ENCODE measurements at places on chromosomes 12 and 14.

DNA sequence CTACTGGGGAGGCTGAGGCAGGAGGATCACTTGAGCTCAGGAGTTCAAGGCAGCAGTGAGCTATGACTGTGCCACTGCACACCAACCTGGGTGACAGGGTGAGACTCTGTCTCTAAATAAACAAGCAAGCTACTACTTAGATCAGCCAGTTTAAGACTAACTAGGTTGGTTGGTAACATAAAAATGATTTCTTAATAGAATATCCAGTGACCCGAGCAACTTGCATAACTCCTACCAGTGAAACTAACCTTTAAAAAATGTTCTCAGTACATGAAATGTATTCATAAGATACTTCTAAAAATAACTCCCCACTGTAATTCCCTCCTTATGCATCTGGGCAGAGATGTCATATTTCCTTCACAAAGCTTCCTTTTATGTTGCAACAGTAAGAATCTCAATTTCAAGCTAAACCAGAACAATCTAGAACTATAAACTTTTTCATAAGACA lies 15.9 kb downstream of the TAOK3 start:
- no peaks in the 10 kb centered on the region for H3K36me3 ChIP-seq
- peaks cover 9% of the 10 kb centered on the region for H3K4me1 ChIP-seq
- no peak overlapping the region for H3K4me3 ChIP-seq
- no peaks in the 10 kb centered on the region for H3K27me3 ChIP-seq
- peak; percentile 92 for DNase-seq

- H3K4me1 ChIP-seq: no peaks in the 10 kb centered on the region
- no peaks in the 10 kb centered on the region for H3K27me3 ChIP-seq
- no peaks in the 10 kb centered on the region for H3K36me3 ChIP-seq
- no peak for DNase-seq
- H3K4me3 ChIP-seq: no peak overlapping the region
- no peak overlapping the region for H3K27ac ChIP-seq
These were observed 207.0 kb upstream of the GARIN2 start for GRCh38 chr14:66982247-66982646.

DNA sequence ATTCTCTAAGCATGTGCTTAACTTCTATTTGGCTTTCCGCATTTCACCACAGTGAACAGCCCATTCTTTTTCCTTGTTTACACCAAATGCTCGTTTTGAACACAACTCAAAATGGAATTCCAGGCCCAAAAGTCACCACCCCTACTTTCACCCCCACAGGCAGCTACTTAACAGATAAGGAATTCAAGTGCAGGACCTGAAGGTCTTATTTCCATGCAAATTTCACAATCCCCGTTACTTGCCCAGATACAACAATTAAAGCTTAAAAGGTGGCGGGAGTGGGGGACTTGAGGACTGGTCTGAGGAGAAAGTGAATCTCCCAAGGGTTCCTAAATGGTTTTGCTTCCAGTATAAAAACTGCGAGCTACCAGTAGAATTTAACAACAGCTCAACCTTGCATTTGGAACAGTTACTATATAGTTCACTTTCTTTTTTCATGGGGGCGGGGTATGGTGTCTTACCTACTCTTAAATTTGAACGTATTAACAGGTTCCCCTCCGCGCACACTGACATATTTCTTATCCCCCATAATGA lies 3.7 kb downstream of the USP44 start:
- no peaks in the 10 kb centered on the region for H3K36me3 ChIP-seq
- H3K27ac ChIP-seq: peak overlapping the region; percentile 97

- H3K36me3 ChIP-seq: peaks cover 2% of the 10 kb centered on the region
- peaks cover 3% of the 10 kb centered on the region for H3K27me3 ChIP-seq
- peaks cover 6% of the 10 kb centered on the region for H3K4me1 ChIP-seq
- no peak for DNase-seq
- no peak overlapping the region for H3K27ac ChIP-seq
These were observed 72.8 kb downstream of the PITPNM2 start for GRCh38 chr12:123078120-123078465.

DNA sequence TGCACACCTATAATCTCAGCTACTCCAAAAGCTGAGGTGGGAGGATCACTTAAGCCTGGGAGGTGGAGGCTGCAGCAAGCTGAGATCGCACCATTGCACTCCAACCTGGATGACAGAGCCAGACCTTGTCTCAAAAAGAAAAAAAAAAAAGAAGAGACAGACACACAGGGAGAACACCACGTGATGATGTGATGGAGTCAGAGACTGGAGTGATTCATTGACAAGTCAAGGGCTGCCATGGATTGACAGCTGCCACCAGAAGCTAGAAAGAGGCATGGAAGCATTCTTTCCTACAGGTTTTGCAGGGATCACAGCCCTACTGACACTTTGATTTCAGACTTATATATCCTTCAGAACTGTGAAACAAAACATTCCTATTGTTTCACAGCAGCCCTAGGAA lies 3.5 kb upstream of the HCFC2 start:
- H3K4me3 ChIP-seq: no peak overlapping the region
- no peaks in the 10 kb centered on the region for H3K36me3 ChIP-seq
- no peak for DNase-seq
- no peaks in the 10 kb centered on the region for H3K27me3 ChIP-seq
- H3K27ac ChIP-seq: no peak overlapping the region
- peaks cover 6% of the 10 kb centered on the region for H3K4me1 ChIP-seq

GRCh38 chr14:85688006-85688405 lies 158.1 kb downstream of the FLRT2 start:
- peaks cover 2% of the 10 kb centered on the region for H3K4me1 ChIP-seq
- DNase-seq: peak; percentile 31
- no peak overlapping the region for H3K27ac ChIP-seq
- H3K27me3 ChIP-seq: no peaks in the 10 kb centered on the region
- no peaks in the 10 kb centered on the region for H3K36me3 ChIP-seq

DNA sequence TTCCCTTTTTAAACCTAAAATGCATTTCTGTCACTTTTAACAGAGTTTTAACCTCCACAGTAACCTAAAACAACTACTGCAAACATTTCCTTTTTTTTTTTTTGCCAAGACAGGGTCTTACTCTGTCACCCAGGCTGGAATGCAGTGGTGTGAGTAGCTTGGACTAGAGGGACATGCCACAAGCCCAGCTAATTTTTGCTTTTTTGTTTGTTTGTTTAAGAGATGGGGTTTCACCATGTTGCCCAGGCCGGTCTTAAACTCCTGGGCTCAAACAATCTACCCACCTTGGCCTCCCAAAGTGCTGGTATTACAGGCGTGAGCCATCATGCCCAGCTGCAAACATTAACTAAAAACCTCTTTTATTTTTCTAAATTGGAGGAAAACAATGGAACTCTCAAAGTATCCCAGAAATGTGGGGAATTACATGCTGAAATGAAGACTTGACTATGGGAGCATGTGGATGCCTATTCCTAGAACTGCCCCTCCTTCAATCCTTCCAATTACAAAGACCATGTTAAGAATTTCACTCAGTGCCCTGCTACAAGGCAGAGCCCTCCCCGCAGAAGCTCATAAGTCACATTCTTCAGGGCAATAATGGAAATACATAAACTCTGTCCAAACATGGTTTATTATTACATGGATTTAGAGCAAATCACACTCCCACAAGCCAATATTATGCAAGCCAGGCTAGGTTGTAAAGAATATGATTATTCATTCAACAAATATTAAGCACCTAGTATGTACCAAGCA lies 66.9 kb downstream of the C12orf56 start:
- H3K27ac ChIP-seq: no peak overlapping the region
- peaks cover 13% of the 10 kb centered on the region for H3K27me3 ChIP-seq
- no peaks in the 10 kb centered on the region for H3K36me3 ChIP-seq
- no peaks in the 10 kb centered on the region for H3K4me1 ChIP-seq

- H3K27me3 ChIP-seq: no peaks in the 10 kb centered on the region
- peak; percentile 64 for DNase-seq
- no peaks in the 10 kb centered on the region for H3K36me3 ChIP-seq
- H3K27ac ChIP-seq: peak overlapping the region; percentile 12
- H3K4me1 ChIP-seq: peaks cover 19% of the 10 kb centered on the region
These were observed 183.8 kb upstream of the HMGA2 start for GRCh38 chr12:65640489-65640901.

DNA sequence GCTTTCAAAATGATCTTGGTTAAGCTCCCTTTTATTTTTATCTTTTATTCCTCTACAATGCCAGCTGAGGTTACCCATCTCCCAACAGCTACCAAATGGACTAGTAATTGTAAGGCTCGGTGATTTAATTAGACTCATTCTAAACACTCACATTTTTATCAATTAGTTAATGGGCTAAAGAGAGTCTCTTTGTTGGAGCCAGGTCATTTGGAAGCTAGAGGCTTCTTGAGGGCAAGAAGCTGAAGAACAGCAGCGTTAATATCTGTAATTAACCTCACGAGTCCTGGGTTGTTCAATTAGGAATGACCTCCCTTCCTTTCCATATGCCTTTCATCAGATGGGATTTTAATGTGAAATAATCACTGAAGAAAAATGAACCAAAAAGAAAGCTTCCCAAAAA lies 56.9 kb downstream of the OTX2 start:
- no peaks in the 10 kb centered on the region for H3K27me3 ChIP-seq
- no peaks in the 10 kb centered on the region for H3K4me1 ChIP-seq
- no peaks in the 10 kb centered on the region for H3K36me3 ChIP-seq
- H3K27ac ChIP-seq: no peak overlapping the region
- DNase-seq: no peak

DNA sequence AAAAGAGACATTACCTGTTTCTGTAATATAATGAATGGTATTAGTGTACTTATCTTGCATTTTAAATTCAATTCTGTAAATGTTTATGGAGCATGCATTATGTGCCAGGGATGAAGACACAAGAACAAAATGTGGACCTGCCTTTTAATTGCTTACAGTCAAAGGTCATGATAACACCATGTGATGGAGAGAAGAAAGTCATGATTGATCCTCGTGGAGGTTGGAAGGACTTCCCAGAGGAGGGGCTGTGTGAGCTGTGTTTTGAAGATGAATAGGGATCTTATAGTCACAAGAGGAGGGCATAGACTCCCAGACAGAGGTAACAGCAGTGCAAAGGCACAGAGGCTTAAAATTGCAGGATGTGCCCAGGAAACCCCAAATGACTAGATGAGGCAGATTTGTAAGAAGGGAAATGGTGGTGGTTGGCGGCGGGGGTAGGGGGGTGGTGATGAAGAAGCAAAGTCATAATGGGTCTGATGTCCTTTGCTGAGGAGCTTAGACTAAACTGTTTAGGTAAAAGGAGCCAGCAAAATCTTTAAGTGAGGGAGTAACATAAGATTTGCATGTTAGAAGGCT lies 151.5 kb downstream of the PRKCH start:
- H3K4me1 ChIP-seq: peaks cover 37% of the 10 kb centered on the region
- DNase-seq: peak; percentile 24
- H3K36me3 ChIP-seq: no peaks in the 10 kb centered on the region
- H3K27ac ChIP-seq: peak overlapping the region; percentile 93

- peak overlapping the region; percentile 39 for H3K27ac ChIP-seq
- peak; percentile 96 for DNase-seq
- H3K27me3 ChIP-seq: no peaks in the 10 kb centered on the region
- peaks cover 7% of the 10 kb centered on the region for H3K36me3 ChIP-seq
- no peak overlapping the region for H3K4me3 ChIP-seq
These were observed 66.8 kb upstream of the CFL2 start for GRCh38 chr14:34781242-34781641.

DNA sequence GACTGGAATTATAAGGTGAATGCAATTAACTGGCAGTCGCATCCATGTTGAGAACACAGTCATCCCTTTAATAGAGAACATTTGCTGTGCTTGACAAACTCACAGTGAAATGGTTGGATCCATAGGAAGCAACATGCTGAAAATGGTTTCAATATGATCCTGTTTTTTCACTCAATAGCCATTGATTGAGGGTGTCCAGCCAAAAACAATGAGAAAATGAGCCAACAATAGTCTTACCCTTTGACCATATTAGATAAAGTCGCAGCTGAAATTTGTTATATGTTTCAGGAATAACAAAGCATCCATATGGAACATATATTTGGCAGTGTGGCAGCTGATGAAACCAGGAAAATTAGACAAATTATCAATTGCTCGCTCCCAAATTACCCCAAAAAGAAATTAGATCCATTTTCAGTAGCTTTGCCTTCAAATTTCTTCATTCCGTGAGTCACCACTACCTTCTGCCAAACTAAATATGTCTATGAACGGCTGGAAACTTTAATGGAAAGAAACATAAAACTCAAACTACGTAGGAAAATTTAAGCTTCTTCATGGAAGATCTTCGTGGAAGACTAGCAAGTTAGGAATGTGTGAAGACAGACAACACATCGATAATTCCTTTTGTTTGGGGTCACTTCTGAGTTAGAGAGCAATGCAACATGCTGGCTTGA lies 17.4 kb downstream of the IGF1 start:
- peak; percentile 80 for DNase-seq
- H3K4me3 ChIP-seq: no peak overlapping the region
- no peaks in the 10 kb centered on the region for H3K36me3 ChIP-seq
- peaks cover 14% of the 10 kb centered on the region for H3K4me1 ChIP-seq
- no peaks in the 10 kb centered on the region for H3K27me3 ChIP-seq

DNA sequence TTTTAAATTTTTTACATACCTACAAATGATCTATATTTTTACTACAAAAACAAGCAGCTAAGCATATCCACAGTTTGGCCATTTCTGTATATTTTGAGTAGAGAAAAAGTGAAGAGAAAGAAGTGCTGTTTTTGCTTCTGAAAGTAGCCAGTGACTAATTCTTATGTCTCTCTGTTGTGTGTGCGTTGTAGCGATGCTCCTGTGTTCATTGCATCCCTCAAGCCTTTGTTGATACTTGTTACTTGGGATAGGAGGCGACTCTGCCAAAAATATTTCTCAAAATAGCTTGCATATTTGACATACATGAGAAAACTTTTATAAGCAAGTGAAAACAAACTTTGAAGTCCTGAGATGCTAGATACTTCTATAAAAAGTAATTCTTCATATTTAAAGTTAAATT lies 714.1 kb downstream of the FSCB start:
- DNase-seq: no peak
- H3K4me1 ChIP-seq: no peaks in the 10 kb centered on the region
- no peaks in the 10 kb centered on the region for H3K27me3 ChIP-seq
- no peak overlapping the region for H3K27ac ChIP-seq
- H3K4me3 ChIP-seq: no peak overlapping the region

DNA sequence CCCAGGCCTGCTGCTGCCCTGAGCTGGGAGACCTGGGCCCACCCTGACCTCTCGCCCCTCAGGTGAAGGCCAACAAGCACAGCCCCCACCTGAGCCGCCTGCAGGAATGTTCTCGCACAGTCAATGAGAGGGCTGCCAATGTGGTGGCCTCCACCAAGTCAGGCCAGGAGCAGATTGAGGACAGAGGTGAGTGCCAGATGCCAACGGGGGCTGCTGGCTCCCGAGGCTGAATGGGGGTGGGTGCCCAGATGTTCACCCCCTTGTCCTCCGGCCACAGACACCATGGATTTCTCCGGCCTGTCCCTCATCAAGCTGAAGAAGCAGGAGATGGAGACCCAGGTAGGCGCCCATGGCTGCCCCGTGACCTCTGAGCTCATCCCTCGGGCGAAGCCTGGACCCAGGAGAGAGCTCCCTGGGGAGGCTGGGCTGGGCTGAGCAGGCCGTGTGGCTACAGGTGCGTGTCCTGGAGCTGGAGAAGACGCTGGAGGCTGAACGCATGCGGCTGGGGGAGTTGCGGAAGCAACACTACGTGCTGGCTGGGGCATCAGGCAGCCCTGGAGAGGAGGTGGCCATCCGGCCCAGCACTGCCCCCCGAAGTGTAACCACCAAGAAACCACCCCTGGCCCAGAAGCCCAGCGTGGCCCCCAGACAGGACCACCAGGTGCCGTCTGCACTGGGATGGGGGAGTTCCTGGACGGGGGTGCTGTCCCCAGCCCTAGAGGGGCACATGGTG lies 25.8 kb downstream of the HIP1R start:
- H3K27me3 ChIP-seq: no peaks in the 10 kb centered on the region
- peaks cover 3% of the 10 kb centered on the region for H3K4me1 ChIP-seq
- peaks cover 26% of the 10 kb centered on the region for H3K36me3 ChIP-seq
- H3K4me3 ChIP-seq: no peak overlapping the region

- no peaks in the 10 kb centered on the region for H3K36me3 ChIP-seq
- no peak overlapping the region for H3K4me3 ChIP-seq
- no peaks in the 10 kb centered on the region for H3K4me1 ChIP-seq
- no peak for DNase-seq
- H3K27ac ChIP-seq: no peak overlapping the region
These were observed 4.3 kb downstream of the LRRC74A start for GRCh38 chr14:76830556-76830955.

Data from IMR-90 (cell line).